ENCODE measurements at places on chromosomes 6 and 20. TPM values are rescaled to one million over a fixed set of nuclear protein-coding genes. Genes with fewer than 3 reads are reported as not detected.

The CST1 gene
- total RNA-seq = not detected

The C6orf163 gene
- total RNA-seq = 10.9 TPM

The SNRPB2 gene
- total RNA-seq = 75.0 TPM

The STAU1 gene
- 42.7 TPM for total RNA-seq

The HLA-DRB5 gene
- total RNA-seq = not detected

The TNF gene
- total RNA-seq = 0.17 TPM

The PRKN gene
- 2.2 TPM for total RNA-seq

The CSNK2B gene
- 169 TPM for total RNA-seq

The GPX5 gene
- total RNA-seq = 0.19 TPM

The ANKEF1 gene
- total RNA-seq = 3.6 TPM
